ENCODE measurements at places on chromosomes 12 and 14.

- no peak for DNase-seq
Observed at GRCh38 chr12:42291680-42292079, 34.2 kb downstream of the ZCRB1 start.

DNA sequence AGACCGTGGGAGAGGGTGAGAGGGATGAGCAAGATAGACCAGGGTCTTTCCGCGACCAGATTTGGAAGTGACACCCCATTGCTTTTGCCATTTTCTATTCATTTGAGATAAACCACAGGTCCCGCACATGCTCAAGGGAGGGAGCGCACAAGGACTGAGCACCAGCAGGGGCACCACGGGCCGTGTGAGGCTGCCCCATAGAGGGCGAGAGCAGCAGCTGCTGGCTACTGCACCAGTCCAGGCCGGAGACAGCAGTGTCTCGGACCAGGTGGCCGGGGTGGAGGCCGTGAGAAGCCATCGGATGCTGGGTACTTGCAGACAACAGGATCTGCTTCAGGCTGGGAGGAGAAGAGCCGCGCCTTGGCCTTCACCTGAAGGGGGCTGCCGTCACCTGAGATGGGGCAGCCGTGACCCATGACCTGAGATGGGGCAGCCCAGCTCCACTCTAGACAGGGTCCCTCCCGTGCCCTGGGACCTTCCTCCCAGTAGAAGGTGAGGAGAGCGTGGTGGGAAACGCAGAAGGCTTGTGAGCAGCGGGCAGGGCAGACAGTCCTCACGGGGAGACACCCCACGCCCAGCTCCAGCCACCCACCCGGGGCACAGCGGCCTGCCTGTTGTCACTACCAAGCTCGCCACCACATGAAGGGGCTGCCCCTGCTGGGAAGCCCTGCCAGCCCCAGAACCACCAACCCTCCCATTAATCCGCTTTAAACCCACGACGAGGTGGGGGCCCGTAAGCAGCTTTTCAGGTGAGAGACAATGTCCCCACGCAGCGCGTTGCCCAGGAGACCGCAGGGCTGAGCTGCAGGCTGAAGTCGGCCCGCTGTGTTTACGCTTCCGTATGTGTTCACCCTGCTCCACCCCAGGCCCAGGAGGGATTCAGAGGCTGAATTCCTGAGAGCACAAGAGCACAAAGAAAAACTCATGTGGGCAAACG lies 61.7 kb upstream of the FBRSL1 start:
- DNase-seq: no peak

DNA sequence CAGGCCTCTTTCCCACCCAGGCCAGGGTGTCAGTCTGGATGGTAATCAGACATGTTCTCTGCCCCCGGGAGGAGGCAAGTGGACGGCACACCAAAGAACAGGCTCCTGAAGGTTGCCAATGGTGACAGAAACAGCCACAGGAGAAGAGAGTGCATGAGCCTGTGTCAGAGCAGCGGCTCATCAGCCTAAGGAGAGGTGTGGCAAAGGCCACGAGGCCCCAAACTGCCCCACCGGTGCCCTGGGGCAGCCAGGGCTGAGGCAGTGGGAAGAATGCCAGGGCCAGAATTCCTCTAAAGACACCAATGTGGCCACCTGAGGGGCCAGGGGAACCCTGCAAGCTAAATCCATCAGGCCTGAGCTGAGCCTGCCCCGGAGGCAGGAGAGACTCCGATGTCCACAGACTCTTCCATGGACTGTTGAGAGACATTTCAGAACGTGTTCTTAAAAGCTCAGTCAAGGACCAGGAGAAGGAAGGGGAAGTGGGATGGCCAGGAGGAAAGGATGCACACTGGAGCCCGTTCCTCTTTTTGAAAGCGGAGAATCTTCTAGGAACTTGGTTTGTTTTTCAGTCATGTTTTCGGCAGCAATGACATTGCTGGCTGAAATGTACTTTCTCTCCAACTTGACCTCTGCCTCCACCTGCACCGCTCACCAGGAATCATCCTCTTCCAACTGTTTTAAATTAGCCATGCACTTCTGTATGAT lies 176.3 kb upstream of the FKBP4 start:
- no peak for DNase-seq

GRCh38 chr12:132163041-132163910 lies 19.0 kb downstream of the NOC4L start:
- DNase-seq: no peak

DNA sequence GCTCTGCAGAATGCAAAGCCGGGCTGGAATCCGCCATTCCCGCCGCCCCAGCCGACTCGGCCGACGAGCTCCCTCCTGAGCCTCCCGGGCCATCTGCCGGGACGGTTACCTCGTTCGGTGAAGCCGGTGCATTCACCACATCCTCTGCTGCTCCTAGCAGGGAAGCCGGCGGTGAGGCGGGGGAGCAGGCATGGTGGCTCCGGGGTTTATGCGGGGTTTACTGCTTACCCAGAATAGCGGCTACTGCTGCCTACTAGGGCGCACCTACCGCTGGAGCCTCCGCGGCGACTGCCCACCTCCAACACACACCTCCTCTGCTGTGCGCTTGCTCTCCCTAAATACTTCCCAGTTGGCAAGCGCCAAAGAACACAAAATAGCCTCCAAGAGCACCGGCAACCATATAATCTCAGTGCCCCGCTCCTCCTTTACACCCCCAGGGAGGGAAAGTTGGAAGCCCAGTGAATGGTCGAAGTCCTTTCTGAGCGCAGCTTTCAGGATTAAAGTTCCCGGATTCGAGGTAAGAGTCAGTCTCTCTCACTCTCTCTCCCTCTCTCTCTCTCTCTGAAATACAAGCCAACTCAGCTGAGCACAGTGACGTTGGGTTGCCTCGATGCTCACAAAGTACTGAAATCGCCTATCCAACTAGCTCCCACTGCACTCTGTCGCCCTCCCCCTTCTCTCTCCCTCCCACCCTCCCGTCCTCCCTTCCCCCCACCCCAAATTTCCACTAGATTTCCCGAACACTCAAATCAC lies at the start of gene TBX5:
Gene TBX5 (minus strand): TSS at position 626 of the 753 bp plus-strand sequence. CDS start 2,246 bp downstream, outside the sequence.
- no peak for DNase-seq

DNA sequence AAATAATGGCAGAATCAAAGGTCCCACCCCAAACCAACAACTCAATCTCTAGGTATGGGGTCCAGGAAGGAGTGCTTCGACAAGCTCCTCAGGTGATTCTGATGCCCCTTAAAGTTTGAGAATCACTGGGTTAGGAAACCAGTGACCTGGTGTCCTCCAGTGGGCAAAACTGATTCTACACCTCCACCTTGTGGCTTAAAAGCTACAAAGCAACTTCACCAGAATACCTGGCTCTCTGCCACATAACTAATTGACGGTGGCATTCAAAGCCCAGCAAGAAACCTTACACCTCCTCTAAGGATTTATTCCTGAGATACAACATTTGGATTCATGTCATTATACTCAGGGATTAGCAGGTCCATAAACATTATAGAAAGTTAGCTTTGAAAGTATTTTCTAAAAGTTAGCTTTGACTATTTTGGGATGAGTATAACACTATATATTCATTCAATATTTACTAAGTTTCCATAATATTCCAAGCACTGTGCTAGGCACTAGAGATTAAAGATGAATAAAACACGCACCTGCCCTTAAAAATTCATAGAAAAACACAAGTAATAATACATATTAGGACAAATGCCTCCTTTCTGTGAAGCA lies 45.4 kb downstream of the DCAF5 start:
- DNase-seq: no peak

- no peak for DNase-seq
Observed at GRCh38 chr14:34707722-34708121, 6.7 kb downstream of the CFL2 start.

- DNase-seq: no peak
Observed at GRCh38 chr14:88547386-88547780, 7.4 kb downstream of the PTPN21 start.

- DNase-seq: no peak
Observed at GRCh38 chr14:39034481-39035296, 68.3 kb downstream of the SEC23A start.

DNA sequence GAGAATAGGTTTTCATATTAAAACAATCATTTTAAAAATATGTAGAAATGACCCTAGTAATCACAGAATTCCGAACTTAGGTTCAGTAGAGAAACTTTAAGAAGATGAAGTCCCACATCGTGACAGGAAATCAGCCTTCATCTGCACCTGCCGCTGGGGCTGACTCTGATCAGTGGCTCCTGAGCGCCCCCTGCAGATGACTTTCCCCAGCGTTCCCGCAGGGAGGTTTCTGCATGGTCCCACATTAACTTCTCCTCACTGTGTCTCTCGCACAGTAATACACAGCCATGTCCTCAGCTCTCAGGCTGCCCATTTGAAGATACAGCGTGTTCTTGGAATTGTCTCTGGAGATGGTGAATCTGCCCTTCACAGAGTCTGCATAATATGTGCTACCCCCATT lies 1131.1 kb downstream of the TMEM121 start:
- DNase-seq: no peak

All from NCI-H1048 (cell line).